MG63 (cell line): ENCODE measurements at places on chromosomes 3 and 15. TPM values are rescaled to one million over a fixed set of nuclear protein-coding genes. Genes with fewer than 3 reads are reported as not detected.

Gene MAP1A
- 0.74 and 2.3 TPM in 2 replicates for total RNA-seq

Gene ACKR4
- total RNA-seq = 0.26 and 3.9 TPM in 2 replicates

Gene ITGA11
- 41.0 and 63.4 TPM in 2 replicates for total RNA-seq

Gene CHRD
- 0.03 TPM in 1 of 2 replicates, not detected in the other for total RNA-seq

Gene VEPH1
- not detected in 2 replicates for total RNA-seq

Gene LSAMP
- 0.16 and 1.2 TPM in 2 replicates for total RNA-seq

Gene GHSR
- total RNA-seq = not detected in 2 replicates

Gene CLSTN2
- total RNA-seq = 0.64 and 1.7 TPM in 2 replicates
